Activated CD4-positive, alpha-beta T cell treated with anti-CD3 and anti-CD28 coated beads, Interleukin-2, amount 50 U/mL, for 1 hour (primary cell): ENCODE measurements at places on chromosomes 7 and 10.

DNA sequence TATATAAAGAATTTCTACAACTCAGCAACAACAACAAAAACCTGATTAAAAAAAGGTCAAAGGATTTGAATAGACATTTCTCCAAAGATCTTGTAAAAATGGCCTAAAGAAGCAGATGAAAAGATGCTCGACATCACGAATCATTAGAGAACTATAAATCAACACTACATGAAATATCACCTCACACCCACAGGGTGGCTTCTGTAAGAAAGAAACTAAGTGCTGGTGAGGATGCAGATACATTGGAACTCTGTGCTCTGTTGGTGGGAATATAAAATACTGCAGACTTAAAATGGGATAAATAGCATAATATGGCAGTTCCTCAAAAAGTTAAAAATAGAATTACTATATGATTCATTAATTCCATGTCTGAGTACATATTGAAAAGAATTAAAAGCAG is 38.3 kb upstream of the CDCA7L start:
- DNase-seq, result no peak

- peak; percentile 48 for DNase-seq
Measured at GRCh38 chr10:122703483-122704448, 4.1 kb upstream of the C10orf120 start.

DNA sequence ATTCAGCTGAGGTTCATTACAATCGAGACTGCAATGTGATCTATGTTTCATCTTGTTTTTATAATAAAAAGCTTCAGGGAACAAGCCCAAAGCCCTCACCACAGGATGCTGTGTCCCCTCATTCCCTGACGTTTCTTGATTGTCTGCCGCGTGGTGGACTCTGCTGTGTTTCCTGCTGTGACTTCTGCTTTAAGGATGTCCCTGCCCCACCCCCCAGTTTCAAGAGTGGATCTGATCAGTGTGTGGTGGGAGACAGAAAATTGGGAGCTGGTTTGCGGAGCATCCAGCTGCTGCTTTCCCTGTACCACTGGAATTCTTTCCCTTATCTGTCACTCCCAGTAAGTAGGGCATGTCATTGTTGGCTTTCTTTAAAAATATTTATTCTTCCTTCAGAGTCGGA is 86.2 kb downstream of the CREM start:
- no peak for DNase-seq

DNA sequence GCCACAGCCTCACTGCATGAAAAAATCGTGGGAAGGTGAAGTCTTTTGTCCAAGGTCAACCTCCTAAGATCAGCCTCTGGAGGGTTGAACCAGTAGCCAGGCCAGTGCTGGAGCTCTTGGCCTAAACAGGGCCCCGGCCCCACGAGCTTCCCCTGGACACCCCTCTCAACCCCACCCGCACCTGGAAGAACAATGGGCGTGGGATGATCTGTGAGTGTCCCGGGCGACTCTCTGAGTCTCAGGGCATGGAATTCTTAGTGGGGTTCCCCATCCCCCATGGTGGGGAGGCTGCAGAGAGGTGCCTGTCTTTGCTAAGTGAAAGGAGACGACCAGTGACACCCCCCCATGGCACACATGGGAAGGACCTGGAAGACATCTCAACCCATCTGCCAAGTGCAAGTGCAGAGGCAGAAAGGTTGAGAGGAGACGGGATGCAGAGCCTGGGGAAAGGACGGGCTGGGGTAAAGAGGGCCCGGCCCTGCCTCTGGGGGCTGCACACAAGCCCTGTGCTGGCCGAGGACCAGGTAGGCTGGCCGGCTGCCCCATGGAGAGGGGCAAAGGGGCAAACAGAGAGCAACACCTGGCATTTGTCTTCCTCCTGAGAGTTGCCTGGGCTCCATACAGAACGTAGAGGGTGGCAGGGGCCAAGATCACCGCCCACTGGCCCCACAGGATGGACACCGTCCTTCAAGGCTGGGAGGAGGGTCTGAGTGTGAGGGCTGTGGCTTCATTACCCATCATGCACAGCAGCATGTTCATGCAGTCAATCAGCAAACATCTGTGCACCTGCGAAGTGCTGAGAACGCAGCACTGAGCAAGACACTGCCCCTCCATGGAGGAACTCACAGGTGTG is 163.0 kb upstream of the PPP2R2D start:
- no peak for DNase-seq

DNA sequence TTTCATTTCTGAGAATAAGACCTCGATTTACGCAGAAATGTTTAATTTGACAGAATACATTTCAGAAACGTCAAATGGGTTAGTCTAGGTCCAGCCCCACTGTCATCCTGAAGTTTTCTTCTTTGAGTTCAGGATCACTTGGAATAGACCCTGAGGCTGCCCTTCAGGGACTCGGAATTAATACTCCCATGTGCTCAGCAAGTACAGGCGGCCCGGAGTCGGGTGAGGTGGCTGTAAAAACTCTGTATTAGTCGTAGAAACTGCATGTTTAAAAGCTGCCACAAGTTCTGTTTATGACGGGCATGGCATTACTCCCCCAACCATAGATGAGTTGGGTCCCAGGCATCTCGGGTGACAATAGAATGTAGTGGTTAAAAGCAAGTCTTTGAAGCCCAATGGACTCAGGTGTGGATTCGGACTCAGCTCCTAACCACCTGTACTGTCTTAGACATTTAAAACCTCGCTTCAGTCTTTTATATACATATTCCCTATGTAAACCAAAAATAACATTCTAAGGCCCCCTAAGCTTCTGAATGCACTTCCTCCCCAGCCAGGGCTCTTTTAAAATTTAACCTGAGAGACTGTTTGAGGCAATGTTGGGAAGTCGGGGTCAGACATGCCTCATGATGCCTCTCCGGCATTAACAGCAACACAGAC is 216.3 kb downstream of the ADARB2 start:
- no peak for DNase-seq

GRCh38 chr10:78476844-78477243 is 443.2 kb downstream of the RPS24 start:
- DNase-seq, result no peak
